ENCODE measurements at places on chromosomes 6 and 20.

- DNase-seq, result peak; percentile 80
Measured at GRCh38 chr6:142187209-142187608, 40.1 kb downstream of the VTA1 start.

GRCh38 chr6:15207923-15208322 lies 37.9 kb upstream of the JARID2 start:
- no peak for DNase-seq

DNA sequence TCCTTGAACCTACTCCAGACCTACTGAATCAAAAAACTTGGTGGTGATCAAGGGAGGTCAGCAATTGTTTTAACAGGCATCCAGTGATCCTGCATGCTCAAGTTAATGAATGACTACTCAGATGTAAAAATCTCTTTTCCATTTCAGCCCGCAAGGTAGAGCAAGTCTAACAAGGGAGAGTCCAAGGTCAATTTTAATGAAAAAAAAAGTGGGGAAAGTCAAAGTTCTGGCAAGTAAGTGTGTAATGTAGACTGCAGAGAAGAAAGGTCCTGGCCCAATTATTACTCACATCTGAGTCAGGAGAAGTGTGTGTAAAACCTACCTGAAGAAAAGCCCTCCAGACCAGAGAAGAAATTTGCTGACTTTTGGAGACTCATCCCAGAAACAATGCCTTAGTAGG lies 193.5 kb downstream of the UBE3D start:
- no peak for DNase-seq

DNA sequence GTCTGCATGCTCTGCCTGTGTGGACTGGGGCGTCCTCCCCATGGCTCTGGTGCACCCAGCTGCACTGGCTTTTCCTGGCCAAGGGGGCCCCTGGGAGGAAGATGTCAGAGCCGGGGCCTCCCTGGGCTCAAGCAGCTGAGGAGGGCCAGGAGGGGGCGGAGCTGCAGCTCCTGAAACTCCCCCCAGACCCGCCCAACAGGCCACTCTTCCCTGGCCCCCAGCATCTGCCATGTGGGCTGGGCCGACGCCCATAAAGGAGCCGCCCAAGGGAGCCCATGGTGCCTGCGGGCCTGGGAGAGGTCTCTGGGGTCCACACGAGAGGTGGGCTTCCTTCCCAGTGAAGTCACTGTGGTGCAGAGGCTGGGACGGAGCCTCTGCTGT lies 4.0 kb downstream of the RBBP8NL start:
- no peak for DNase-seq

GRCh38 chr6:53679446-53679933 lies 13.9 kb upstream of the KLHL31 start:
- peak; percentile 32 for DNase-seq

DNA sequence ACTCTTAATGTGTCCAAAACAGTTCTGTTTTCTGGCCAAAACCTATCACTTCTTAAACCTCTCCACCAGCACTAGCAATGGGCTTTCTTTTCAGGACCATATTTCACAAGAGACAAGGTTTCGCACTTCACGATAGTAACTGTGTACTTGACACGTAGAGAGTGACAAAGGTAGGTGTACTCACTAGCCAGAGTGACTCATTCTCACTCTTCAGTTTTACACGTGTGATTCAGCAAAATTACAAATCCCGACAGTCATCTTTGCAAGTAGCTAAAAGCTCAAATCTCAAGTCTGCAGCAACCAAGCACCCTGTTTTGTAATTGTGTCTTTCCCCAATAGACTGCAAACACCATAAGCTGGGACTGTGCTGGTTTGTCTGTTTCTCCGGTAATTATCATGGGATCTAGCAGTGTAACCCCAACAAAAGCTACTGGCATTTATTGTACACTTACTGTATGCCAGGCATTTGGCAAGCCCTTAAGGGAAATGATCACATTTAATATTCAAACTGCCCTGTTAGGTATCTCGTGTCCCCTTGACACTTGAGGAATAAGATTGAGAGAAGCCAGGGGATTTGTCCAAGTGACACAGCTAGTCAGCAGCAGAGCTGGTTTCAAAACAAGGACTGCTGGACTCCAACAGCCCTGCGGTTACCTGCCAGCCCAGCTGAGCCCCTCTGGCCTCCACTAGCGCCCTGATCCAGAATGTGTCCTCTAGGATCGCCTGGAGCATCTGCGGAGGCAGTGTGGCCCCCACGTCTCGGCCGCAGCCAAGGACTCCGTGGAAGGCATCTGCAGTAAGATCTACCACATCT lies 9.9 kb downstream of the PCIF1 start:
- no peak for DNase-seq

GRCh38 chr20:58440021-58440767 lies 51.2 kb downstream of the VAPB start:
- no peak for DNase-seq

DNA sequence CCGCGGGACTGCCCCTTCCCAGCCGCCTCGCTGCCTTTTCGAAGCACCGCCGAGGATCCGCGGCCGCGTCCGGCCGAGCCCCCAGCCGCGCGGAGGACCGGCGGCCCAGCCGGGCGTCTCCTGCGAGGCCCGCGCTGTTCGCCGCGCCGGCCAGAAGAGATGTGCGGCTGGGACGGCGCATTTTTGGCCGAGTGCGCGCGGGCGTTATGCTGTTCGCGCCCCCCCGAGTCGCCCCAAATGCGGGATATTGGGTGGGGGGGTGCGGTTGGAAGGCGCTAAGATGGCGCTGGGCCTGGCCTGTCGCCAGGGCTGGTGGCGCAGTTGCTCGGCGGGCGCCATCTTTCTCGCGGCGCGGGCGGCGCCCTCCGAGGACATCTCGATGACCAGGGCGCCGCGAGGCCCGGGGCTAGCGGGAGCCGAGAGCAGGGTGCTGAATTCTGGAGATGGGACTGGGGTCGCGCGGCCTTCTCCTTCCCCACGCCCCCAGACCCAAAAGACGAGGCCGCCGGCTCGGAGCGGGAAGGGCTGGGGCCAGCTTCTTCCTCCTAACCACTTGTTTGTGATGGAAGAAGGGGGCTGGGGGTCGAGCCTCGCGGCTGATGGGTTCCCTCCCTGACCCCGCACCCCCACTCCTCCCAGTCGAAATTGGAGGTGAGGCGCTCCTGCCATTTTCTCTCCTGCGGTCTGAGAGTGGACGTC lies 1.5 kb downstream of the BICRAL start:
- DNase-seq, result peak; percentile 72

DNA sequence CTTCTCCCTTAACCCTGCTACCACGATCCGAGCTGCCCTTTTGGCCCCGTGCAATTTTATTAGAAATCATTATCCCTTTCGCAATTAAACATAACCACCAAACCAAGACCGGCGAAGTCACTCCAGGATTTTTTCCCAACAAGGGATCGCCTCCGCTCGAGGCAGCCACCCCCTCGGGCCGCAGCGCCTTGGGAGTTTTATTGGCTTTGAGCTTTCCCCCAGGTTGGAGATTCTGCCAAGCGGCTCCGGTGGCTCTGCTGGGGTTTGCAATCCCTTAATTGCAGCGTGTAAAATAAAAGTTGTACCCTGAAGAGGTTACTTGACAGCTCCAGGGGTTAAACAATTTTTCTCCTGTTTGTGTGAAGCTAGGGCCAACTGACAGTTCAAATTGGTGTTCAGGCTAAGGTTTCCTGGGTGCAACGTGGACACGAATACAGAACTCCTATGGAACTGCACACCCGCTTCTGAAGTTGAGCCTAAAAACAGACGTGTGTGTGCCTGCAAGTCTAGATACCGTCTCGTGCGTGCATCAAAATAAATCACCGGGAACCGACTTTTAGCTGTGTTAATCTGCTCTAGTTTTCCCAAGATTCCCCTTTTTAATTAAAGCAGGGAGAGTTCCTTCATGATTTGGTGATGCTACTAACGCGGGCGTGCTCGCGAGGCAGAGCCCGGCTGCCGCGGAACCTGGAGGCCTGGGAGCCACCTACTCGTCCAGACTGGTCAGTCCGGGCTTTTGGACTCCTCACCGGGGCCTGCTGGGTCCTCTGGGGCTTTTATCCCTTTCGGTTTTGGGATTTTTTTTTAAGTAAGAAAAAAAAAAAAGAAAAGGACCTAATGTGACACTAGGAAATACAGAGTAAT lies 975 bp upstream of the TFAP2A start:
- DNase-seq, result no peak

- peak; percentile 61 for DNase-seq
Measured at GRCh38 chr6:168968228-168968627, 285.4 kb downstream of the THBS2 start.

DNA sequence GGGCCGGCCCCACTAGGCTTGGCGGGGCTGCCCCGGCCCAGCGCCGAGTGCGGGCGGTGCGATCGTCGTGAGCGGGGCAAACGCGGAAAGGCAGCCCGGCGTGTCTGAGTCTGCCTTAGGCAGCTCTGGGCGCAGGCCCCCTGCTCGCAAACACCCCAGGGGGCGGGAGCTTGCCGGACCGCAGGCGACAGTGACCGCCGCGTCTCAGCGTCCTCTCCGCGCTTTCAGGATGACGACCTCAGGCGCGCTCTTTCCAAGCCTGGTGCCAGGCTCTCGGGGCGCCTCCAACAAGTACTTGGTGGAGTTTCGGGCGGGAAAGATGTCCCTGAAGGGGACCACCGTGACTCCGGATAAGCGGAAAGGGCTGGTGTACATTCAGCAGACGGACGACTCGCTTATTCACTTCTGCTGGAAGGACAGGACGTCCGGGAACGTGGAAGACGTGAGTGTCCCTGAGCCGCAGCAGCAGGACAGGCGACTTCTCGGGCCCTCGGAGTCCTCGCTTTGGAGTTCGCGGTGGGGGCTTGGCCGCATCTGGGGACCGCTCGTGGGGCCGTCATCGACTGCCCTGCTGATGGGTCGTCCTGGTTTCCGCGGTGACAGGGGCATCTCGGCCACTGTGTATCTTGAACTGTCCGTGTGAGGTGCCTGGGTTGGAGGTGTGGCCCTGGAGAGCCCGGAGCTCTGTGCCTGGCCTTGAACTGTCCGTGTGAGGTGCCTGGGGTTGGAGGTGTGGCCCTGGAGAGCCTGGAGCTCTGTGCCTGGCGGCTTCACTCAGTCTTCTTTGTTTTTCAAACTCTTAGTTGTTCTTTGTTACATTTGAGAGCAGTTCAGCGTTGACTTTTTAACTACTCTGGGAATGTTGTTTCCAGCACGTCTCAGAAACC lies 786 bp downstream of the ADRM1 start:
- DNase-seq, result no peak

GRCh38 chr6:20564777-20565176 lies 30.5 kb downstream of the CDKAL1 start:
- DNase-seq, result no peak

- DNase-seq, result no peak
Measured at GRCh38 chr6:36643977-36644376, 34.5 kb upstream of the CDKN1A start.

- DNase-seq, result peak; percentile 96
Measured at GRCh38 chr20:18058661-18059467, 1.1 kb upstream of the OVOL2 start.

DNA sequence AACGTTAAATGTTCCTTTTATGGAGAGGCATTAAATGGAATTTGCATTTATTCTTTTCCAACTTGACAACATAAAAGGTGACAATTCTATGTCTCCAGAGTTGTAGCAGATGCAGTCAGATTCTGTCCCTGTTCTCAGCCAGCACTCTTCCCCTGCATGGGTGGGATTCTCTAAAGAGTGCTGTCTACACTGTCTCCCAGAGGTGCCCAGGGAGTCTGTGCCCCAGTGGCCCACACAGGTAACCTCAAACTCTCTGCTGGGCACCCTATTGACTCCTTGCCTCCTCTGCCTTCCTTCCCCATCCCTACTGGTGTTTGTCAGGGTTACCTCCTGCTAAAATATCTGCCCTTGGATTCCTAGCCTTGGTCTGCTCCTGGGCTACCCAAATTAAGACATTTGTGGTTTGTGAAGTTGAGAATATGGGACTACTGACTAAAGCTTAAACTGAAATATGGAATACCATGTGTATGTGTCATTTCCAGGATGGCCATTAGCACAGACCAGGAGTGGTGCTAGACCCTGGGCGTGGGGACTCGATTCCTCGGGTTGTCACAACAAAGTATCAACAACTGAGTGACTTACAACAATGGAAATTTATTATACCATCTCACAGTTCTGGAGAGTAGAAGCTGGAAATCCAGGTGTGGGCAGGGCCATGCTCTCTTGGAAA lies 284.7 kb downstream of the CDH26 start:
- no peak for DNase-seq

DNA sequence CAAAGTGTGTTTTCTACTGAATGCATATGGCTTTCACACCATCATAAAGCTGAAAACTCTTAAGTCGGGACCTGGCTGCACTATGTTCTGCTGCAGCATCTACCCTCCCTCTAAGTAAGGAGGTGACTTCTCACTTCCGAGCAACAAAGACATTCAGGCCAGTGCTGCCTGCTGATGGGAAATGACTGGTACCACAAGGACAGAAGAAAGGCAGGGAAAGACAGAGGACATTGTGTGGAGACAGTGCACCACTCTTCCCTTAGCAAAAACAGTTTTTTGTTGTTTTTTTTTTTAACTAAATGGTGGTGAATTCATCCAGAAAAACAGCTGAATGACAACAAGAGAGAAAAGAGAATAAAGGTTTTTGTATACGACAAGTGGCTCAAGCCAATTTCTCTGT lies 81.5 kb downstream of the MAP7 start:
- no peak for DNase-seq

- peak; percentile 56 for DNase-seq
Measured at GRCh38 chr6:76876922-76877553, 586.3 kb downstream of the HTR1B start.

DNA sequence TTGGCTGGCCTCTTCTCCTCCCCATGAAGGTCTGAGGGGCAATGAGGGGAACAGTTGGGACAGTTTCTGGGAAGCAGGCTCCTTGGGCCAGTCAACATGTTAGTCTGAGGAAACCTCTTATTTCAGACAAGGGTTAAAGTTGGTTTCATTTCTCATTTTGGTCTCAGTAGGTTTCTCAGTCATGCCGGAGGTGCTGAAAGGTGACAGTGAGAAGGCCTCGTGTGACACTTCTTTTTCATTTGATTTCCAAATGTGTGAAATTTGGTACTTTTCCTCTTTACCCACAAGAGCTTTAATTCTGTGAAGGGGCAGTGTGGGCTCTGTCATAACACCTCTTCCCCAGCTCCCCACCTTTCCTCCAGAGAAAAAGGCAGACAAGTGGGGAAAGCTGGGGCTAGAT lies 7.5 kb upstream of the GLP1R start:
- no peak for DNase-seq

DNA sequence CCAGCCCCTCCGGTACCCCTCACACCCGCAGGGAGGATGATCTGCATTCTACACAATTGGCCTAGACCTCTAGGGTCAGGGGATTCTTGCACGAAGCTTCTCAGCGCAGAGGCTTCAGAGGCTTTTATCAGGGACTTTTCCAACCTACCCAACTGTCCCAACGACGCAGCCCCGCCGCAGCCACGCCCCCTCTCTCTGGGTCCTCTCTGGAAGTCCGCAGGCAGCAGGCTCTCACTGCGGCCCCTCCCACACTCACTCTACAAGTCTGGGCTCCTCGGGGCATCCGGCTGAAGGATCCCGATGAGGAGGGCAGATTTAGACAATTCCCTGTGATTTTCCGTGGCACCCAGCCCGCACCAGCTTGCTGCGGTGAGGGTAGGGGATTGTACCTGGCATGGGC lies 227.7 kb upstream of the RNF24 start:
- no peak for DNase-seq

DNA sequence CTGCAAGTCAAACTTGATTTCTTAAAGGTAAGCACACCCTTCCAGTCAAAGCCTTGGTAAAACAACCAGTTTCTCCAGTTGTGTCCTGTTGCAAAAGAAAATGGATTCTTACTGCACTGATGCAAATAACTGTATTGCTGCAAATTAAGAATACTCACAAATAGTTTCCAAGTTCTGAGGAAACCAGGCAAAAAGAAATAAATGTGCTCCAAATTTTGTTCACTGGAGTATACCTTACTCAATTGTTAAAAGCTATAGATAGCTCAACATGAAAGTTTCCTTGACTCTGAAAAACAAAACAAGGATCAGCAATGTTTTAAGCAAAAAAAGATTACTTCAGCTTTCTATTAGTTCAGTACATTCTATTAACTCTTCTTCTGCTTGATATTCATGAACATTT lies 75.2 kb downstream of the SLC16A10 start:
- no peak for DNase-seq

Measured in NCI-H1417 (cell line).